ENCODE measurements at places on chromosomes 12 and 14.

DNA sequence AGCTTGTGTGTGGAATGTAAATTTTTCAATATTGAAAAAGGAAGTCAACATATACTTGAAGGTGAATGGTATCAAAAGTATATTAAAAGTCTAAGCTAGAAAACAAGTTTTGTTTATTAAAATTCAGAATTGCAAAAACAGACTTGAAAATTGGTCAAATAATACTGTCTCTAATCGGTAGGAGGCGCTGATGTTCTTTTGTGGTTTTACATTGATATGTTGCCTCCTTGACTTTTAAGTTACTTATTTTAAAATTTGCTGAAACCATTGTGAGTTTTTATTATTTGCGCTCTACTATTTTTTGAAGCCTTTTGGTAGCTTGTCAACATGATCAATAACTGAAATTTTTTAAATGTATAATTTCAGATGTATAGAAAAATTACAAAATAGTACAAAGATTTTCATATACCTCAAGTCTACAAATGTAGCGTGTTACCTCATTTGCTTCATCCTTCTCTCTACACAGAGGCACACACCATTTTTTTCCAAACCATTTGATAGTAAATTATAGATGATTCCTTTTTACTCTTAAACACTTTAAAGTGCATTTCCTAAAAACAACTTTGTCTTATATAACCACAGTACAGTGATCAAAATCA is 6.9 kb downstream of the RTRAF start:
- peak; percentile 60 for DNase-seq

DNA sequence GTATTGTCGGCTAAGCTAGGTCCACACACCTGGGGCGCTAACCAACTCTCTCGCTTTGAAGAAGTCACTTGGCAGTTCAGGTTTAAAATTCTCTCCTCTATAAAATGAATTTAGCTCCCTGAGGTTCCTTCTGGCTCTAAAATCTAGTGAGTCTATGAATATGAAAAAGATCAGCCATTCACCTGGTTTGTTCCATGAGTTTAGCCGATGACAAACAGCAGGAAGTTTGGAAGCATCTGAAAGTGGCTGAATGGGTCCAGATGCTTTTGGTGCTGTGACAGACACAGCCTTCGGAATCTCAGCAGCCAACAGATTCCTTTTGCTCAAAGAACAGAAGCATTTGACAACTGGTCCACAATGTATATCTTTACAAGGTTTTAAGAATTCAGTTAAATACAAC is 73.4 kb upstream of the FOXN3 start:
- DNase-seq, result no peak

DNA sequence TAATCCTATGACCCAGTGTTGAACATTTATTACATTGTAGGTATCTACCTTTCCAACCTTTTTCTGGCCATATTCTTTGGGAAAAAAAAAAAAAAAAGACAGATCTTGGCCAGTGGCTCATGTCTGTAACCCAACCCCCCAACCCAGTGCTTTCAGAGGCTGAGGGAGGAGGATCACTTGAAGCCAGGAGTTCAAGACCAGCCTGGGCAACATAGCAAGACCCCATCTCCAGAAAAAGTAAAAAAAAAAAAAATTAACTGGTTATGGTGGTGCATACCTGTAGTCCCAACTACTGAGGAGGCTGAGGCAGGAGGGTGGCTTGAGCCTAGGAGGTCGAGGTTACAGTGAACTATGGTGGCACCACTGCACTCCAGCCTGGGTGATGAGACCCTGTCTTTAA is 58.1 kb downstream of the ACACB start:
- DNase-seq, result no peak

- DNase-seq, result no peak
These were observed 192.5 kb downstream of the SLC25A21 start for GRCh38 chr14:36979863-36980262.

DNA sequence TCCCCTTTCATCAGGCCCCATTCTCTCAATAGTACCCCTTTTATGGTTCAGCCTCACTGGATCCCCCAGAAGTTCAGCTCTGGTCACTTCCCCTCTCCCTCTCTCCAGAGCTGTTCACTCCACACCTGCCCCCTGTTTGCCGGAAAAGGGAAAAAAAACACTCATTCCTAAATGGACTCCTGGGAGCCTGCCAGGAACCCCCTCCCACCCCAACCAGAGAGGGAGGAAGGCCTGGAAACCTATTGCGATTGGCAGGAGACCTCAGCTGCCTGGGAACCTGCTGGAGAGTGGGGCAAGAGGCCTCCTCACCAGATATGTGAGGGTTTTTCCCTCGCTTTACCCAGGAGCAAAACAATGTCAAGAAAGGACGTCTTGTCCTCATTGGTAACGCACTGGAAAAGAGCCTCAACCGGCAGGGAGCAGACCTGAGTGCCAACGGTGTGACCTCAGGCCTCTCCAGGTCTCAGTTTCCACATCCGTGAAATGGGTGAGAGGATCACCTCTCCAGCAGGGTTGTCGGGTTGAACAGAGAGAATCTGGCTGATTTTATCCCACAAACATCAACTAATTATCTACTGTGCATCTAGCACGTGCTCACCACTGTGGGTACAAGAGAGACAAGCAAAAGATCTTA is 4.6 kb downstream of the DTX1 start:
- no peak for DNase-seq

DNA sequence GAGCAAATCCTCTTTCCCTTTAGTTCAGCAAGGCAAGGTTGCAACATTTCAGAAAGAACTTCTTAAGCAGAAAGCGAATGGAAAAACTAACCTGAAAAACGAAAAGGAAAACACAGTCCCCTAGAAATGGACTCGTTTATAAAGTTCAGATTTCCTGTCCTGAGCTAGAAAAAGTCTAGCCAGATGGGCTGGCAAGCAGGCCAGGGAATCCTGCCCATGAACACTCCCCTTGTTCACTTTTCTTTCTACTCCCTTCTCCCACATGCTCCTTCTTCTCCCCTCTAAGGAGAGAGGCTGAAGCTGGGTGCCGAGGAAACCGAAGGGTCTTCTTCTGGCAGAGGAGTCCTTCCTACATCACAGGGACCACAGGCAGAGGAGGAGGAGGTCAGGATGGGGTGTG is 27.1 kb downstream of the LTBP2 start:
- no peak for DNase-seq

- DNase-seq, result no peak
These were observed 1.7 kb upstream of the AKAP6 start for GRCh38 chr14:32327255-32327961.

- no peak for DNase-seq
These were observed 10.1 kb downstream of the ISM2 start for GRCh38 chr14:77488558-77488957.

DNA sequence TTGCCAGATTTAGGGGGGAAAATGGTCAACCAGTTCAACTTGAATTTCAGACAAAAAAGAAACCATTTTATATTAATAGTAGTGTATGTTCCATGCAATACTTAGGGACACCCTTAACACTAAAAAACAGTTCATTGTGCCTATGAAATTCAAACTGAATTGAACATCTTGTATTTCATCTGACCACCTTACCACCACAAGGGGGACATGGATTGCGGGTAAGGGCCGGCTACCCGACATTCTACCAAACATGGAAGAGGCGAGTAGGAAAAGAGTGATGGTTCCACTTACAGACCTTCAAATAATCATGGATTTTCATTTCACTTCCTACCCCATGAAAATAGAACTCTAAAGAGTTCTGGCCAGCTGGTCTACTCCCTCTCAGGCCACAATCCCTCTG is 10.3 kb upstream of the STK38L start:
- DNase-seq, result no peak

DNA sequence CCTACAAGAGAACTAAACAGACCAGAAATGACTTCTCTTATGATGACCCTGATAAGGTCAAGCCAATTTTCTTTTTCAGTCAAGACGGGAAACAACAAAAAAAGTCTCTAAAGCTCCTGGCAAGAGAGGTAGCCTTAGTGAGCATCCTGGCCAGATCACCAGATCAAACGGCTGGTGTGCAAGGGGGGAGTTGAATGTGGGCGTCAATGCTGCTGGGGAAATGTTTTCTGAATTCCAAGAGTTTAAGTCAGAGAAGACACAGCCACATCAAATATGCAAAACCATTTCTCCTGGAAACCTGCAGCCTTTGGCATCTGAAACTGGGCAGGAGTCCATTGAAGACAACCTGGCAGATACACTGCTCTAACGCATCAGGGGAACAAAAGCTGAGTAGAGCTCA is 16.0 kb upstream of the SELPLG start:
- peak; percentile 92 for DNase-seq

DNA sequence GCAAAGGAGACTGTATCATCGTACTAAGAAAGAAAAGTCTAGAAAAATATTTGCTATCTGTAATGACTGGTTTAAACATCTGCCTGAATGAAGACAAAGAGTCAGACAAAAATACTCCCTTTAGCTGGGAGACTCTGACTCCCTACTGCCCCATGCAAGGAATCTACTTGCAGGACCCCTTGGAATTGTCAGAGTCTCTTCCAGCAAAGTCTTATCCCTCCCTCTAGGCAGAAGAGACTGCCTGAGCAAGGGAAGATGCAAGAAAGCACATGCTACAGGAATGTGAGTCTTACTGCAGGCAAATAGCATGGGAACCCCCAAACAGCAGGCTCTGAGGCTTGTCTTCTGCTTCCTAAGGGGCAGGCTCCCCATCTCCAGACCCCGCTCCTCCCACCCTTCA is 154.0 kb downstream of the KCNA5 start:
- DNase-seq, result no peak

DNA sequence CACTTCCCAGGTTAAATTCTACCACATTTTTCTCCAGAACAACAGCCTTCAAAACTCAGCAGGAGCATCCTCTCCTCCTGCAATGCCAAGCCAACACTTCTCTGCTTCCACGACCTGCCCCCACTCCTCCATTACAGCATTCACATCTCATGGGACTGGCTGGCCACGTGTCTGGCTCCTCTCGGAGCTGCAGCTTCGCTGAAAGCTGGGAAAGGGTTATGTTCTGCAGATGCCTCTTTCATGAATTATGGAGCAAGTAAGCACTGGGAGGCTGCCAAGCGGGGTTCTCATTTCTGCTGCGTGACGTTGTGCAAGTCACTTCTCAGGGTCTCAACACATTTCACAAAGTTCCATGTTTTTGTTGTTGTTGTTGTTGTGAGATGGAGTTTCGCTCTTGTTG is 142.2 kb upstream of the RFLNA start:
- peak; percentile 75 for DNase-seq
